ENCODE measurements at places on chromosomes 4 and X.
A peak's percentile ranks its signal among the peaks of the same experiment; 100 is the strongest.

- peak; percentile 3 for DNase-seq
Observed at GRCh38 chr4:13483768-13484121, 395 bp downstream of the RAB28 start.

DNA sequence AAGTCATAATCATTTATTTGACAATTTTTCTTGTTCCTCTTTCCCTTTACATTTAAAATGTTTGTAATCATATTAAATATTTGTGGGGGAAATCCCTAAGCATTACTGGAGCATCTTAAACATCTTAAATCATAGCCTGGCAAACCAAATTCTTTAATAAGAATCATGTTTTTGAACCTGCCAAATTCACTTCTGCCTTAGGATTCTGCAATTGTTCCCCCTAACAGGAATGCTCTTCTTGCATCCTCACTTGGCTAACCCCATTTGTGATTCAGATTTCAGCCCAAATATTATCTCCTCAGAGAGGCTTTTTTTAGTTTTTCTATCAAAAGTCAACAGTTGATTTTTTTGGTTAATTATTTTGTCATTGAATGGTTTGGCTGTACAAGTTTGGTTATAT, 241.1 kb downstream of the MAPK10 start:
- DNase-seq = no peak

- DNase-seq = no peak
Observed at GRCh38 chr4:185508181-185508580, 27.1 kb downstream of the PDLIM3 start.

GRCh38 chr4:153260132-153260531, 55.9 kb downstream of the TRIM2 start:
- no peak for DNase-seq

DNA sequence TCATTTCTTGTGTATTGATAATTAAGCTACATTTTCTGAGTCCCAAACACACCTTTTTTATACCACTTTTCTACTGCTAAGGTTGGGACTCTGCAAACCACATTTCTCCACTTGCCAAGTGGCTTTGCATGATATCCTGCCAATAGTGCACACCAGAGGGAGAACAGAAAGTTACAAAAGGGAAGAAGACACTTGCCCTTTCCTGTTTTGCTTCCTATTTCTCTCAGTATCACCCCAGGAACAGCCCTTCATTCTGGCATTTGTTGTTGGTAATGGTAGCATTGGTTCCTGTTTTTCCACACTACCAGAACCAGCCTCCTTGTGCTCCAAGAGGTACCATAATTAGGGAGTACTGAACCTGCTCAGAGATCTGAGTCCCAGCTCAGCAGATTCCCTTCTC, 87.1 kb downstream of the HDX start:
- DNase-seq = no peak

GRCh38 chr4:41258783-41259182, 2.1 kb downstream of the UCHL1 start:
- DNase-seq = no peak

- no peak for DNase-seq
Observed at GRCh38 chr4:26737385-26737784, 123.3 kb upstream of the STIM2 start.

DNA sequence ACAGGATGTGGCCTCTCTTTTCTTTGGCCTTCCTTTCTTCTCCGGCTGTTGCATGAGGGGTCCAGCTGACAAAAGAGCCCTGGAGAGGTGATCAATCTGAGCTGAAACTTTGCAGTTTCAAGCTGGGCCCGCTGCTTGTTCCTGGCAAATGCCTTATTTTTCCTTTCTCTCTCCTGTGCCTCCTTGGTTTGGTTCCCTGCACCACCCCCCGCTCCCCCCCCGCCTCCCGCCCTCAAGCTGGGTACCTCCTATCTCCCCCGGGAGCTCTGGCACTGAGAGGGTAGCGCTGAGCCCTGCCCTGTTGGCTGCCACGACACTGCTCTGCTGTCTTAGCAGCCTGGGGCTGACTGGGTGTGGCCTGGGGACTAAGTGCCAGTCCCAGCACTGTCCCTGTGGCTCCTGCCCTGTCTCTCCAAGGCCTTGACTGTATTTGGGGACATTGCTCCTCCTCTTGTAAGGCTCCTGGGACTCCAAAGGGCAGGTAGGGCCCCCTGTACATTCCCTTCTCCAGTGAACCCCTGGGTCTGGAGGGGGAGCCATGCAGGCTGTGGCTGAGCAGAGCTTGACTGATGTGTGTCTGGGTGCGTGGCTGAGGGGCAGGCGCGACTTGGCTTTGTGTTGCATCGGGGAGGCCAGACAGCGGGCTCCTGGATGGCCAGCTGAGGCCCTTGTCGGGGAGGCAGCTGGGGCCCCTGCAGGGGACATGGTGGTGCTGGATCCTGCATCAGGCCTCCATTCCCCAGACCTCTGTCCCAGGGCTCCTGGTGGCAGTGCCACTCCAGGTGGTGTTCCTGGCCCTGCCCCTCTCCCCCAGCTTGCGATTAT, 1.1 kb downstream of the PLXNA3 start:
- DNase-seq = no peak

- no peak for DNase-seq
Observed at GRCh38 chr4:74670583-74670982, 123.7 kb downstream of the BTC start.

GRCh38 chr4:60201052-60201673, 999.0 kb upstream of the ADGRL3 start:
- no peak for DNase-seq

DNA sequence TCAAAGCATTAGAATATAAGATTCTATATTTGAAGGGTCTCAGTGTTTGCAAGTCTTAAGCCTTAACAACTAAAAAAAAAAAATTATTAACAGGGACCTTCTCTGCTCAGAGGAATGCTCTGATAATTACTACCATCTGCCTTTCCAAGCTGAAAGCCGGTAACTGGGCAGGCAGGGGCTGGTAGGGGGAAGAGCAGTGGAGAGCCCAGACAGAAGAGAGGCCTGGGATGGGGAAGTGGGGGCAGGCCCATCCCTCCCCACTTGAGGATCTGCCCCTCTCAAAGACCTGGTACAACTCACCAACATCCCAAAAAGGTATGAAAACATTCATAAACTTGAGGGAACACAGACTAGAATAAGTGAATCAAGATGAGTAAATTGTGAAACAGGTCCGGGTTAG, 113.9 kb downstream of the QDPR start:
- DNase-seq = no peak

- no peak for DNase-seq
Observed at GRCh38 chr4:55397520-55398321, 2.0 kb downstream of the TMEM165 start.

GRCh38 chrX:7139202-7140081, 8.1 kb upstream of the STS start:
- no peak for DNase-seq

DNA sequence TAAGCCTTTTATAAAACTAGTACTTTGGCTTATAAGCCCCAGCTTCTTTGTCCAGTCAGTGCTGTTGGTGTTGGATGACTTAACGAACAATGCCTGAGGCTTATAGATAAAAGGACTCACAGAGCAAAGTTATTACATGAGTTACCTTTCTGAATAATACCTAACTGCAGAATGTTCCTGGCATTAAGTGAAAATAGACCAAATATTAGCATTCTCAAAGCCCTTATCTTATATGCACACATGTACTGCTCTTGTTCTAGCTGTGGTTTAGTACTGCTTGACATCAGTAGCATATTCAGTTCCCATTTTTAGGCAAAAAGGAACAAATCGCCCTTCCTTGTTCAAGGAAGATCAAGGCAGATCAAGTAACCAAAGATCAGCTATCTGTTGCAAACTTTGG, 131.6 kb downstream of the ZNF330 start:
- DNase-seq = no peak

DNA sequence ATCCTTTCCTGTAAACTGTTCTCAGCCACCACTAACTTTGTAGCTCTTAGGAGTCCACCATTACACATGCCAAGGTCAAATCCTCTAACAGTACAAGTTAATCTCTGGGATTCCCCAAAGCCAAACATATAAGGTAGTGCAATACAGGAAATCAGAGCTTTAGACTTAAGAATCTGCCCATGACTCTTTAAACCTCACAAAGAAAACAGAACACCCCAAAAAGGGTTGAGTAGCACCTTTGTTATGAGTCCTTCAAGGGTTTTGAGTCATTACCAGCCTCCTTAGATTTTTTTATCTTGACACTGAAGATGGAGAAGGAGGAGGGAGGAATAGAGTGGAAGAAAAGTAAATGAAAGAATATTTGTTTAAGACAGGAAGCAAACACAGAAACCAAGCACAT, 243.9 kb upstream of the SPANXN1 start:
- no peak for DNase-seq

- no peak for DNase-seq
Observed at GRCh38 chr4:15658136-15658770, 3.1 kb upstream of the FBXL5 start.
